GM23338 (cell line): ENCODE measurements at places on chromosomes 13 and 19. TPM values are rescaled to one million over a fixed set of nuclear protein-coding genes. Genes with fewer than 3 reads are reported as not detected.

- H3K36me3 ChIP-seq: no peaks in the 10 kb centered on the region; the same call in 1 of the 2 replicates
- H3K4me3 ChIP-seq: no peak overlapping the region
- H3K4me1 ChIP-seq: peaks cover 6% of the 10 kb centered on the region; the same call in 1 of the 2 replicates
- DNase-seq: no peak
- H3K27me3 ChIP-seq: no peaks in the 10 kb centered on the region
Observed at GRCh38 chr13:78129359-78129758, 210.7 kb upstream of the EDNRB start.

- H3K4me3 ChIP-seq: peak within 1 kb of the TSS; percentile 79
- no peaks in the 10 kb centered on the region for H3K36me3 ChIP-seq
- peaks cover 36% of the 10 kb centered on the region for H3K4me1 ChIP-seq
- peak within 1 kb of the TSS; percentile 95 for H3K27ac ChIP-seq
Observed at GRCh38 chr19:45814851-45815480, at the start of gene RSPH6A. Gene RSPH6A, minus strand, starts transcription at chr19:45815308. Its CDS starts 132 bp downstream, at chr19:45815176.

DNA sequence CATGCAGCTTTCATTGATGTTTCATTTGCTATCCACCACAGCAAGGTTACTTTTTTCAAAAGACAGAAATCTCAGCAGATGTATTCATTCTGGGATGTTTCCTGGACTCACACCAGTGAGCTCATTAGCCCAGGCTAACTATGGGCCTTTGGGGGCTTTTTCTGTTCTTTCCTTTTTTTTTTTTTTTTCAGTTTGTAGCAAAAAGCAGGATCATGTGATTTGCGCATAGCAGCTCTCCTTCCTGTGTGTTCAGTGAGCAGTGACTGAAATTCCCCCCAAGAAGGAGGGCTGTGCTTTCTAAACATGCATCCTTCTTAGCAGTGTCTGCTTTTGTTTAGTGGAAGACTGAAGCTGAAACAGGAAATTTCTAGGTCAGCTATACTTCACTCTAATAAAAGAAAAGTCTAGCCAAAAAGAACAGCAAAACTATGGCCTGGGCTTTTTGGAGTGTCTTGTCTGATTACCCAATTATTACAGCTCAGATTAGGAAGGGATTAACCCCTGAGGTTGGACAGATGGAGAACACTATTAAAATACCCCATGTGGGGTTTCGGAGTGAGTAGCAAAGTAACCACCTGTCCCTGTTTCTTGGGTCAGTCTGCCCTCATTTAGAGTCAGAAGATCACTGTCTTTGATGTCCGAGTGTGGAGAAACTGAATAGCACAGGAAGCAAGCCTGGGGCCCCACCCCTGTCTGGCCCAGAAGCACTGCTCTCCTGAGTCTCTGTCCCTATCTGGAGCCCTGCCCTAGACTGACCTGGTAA, 8.9 kb upstream of the AMER2 start:
- no peak overlapping the region for H3K27ac ChIP-seq
- H3K27me3 ChIP-seq: no peaks in the 10 kb centered on the region
- DNase-seq: no peak
- no peak overlapping the region for H3K4me3 ChIP-seq

DNA sequence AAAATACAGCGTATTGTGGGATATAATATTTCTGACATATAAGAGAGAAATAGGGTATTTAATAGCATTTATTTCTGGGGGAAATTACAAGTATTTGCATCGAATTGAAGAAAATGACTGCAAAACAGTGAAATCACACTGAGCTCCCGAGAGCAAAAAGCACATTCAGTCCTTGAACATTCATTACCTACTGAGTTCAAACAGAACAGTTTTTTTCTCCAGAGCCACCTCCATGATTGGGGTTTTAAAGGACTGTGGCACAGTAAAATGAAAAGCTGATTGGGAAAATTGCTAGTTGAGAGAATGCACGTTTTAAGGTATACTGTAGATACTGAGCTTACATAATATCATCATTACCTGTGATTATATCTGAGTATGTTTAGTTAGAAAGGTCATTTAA, 58.0 kb upstream of the TRPC4 start:
- no peaks in the 10 kb centered on the region for H3K36me3 ChIP-seq
- no peak for DNase-seq
- H3K27me3 ChIP-seq: no peaks in the 10 kb centered on the region
- no peaks in the 10 kb centered on the region for H3K4me1 ChIP-seq
- H3K27ac ChIP-seq: no peak overlapping the region

DNA sequence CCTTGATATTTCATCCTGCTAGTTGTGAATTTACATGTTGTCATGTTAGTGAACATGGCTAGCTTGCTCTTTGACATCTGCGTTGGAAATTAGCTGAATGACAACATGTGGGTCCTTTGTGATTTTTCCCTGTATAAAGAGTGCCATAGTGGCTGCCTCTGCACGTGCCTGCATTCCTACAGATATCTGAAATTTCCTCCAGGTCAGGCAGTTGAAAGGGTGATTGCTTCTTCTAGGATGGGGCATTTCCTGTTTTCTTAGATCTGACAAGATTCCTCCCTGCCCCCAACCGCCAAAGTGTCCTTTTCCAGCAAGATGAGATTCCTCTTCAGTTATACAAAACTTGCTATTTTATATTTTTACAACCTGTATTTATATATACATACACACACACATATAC, 8.8 kb downstream of the ZNF525 start:
- H3K27ac ChIP-seq: peak overlapping the region; percentile 97
- DNase-seq: peak; percentile 70
- peaks cover 42% of the 10 kb centered on the region for H3K4me1 ChIP-seq
- H3K36me3 ChIP-seq: peaks cover 33% of the 10 kb centered on the region

- no peak for DNase-seq
- peaks cover 16% of the 10 kb centered on the region for H3K4me1 ChIP-seq
- no peak overlapping the region for H3K27ac ChIP-seq
- no peaks in the 10 kb centered on the region for H3K36me3 ChIP-seq
Observed at GRCh38 chr19:55457683-55458457, 3.6 kb downstream of the ISOC2 start.

- H3K4me3 ChIP-seq: peak overlapping the region; percentile 65
- peaks cover 7% of the 10 kb centered on the region for H3K4me1 ChIP-seq
- no peaks in the 10 kb centered on the region for H3K36me3 ChIP-seq
Observed at GRCh38 chr13:27953676-27954405, 15.3 kb downstream of the CDX2 start.

DNA sequence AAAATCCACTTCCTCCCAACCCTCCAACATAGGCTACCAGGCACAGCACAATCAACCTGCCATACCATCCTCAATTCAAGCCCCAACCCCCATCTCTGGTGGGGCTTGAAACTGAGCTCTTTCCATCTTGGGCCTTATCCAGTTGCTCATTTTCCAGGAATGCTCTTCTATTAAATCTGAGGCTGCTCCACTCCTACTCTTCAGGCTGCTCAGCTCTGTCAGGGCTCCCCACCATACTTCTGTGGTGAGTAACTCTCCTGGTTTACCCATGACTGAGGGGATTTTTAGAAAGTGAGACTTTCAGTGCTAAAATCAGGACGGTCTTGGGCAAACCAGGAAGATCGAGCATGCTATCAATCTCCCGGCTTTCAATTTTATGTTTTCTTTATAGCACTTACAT, 512.8 kb downstream of the LMO7 start:
- DNase-seq: no peak
- no peaks in the 10 kb centered on the region for H3K36me3 ChIP-seq
- no peaks in the 10 kb centered on the region for H3K4me1 ChIP-seq

- no peaks in the 10 kb centered on the region for H3K36me3 ChIP-seq
- H3K27ac ChIP-seq: no peak overlapping the region
- H3K4me3 ChIP-seq: no peak overlapping the region
- H3K27me3 ChIP-seq: no peaks in the 10 kb centered on the region
- peaks cover 5% of the 10 kb centered on the region; the same call in 1 of the 2 replicates for H3K4me1 ChIP-seq
Observed at GRCh38 chr19:6062961-6063575, 47.2 kb downstream of the RFX2 start.

- no peak overlapping the region for H3K4me3 ChIP-seq
- H3K27ac ChIP-seq: no peak overlapping the region
- H3K36me3 ChIP-seq: no peaks in the 10 kb centered on the region
- peaks cover 20% of the 10 kb centered on the region for H3K4me1 ChIP-seq
Observed at GRCh38 chr13:66508153-66508909, 721.8 kb downstream of the PCDH9 start.

DNA sequence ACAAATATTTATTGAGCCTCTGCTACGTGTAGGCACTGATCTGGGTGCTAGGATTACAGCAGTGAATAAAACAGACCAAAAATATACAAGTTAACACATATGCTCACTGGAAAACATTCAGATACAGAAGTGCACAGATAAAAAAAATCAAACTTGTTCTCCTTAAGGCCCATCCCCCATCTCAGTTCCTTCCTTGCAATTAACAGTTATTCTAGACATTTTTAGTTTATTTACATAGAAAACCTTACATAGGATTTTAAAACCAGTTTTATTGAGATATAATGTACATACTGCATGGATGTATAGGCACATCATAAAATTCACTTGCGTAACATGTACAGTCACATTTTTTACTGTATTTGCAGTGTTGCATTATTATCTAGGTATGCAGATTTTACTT, 36.5 kb upstream of the HMGB1 start:
- no peak overlapping the region for H3K4me3 ChIP-seq
- DNase-seq: no peak
- no peaks in the 10 kb centered on the region for H3K36me3 ChIP-seq
- H3K27me3 ChIP-seq: no peaks in the 10 kb centered on the region
- no peak overlapping the region for H3K27ac ChIP-seq

- H3K4me1 ChIP-seq: peaks cover 6% of the 10 kb centered on the region; the same call in 1 of the 2 replicates
- no peak overlapping the region for H3K4me3 ChIP-seq
- no peak for DNase-seq
- H3K27me3 ChIP-seq: no peaks in the 10 kb centered on the region
- no peak overlapping the region for H3K27ac ChIP-seq
- H3K36me3 ChIP-seq: no peaks in the 10 kb centered on the region
Observed at GRCh38 chr19:3670796-3671679, 29.2 kb downstream of the PIP5K1C start.

- peak; percentile 71 for DNase-seq
- H3K4me3 ChIP-seq: peak overlapping the region; percentile 52
- peaks cover 10% of the 10 kb centered on the region for H3K27me3 ChIP-seq
- H3K4me1 ChIP-seq: no peaks in the 10 kb centered on the region
Observed at GRCh38 chr19:23071147-23071511, 45.7 kb upstream of the ZNF730 start.

GRCh38 chr19:54023191-54023590, 31.8 kb downstream of the CACNG6 start:
- no peaks in the 10 kb centered on the region for H3K36me3 ChIP-seq
- H3K27me3 ChIP-seq: no peaks in the 10 kb centered on the region
- no peak overlapping the region for H3K27ac ChIP-seq
- peaks cover 7% of the 10 kb centered on the region; the same call in 1 of the 2 replicates for H3K4me1 ChIP-seq
- no peak for DNase-seq

- no peak overlapping the region for H3K27ac ChIP-seq
- DNase-seq: no peak
Observed at GRCh38 chr19:50563597-50563996, 4.6 kb downstream of the LRRC4B start.

- H3K4me3 ChIP-seq: no peak overlapping the region
- H3K4me1 ChIP-seq: no peaks in the 10 kb centered on the region
- no peak overlapping the region for H3K27ac ChIP-seq
- DNase-seq: no peak
Observed at GRCh38 chr13:33235564-33235963, 50.0 kb downstream of the STARD13 start.

GRCh38 chr19:5292453-5292821, 48.2 kb downstream of the PTPRS start:
- no peak for DNase-seq
- no peaks in the 10 kb centered on the region for H3K27me3 ChIP-seq
- no peak overlapping the region for H3K27ac ChIP-seq
- H3K4me3 ChIP-seq: peak overlapping the region; percentile 93
- no peaks in the 10 kb centered on the region for H3K36me3 ChIP-seq
- peaks cover 19% of the 10 kb centered on the region for H3K4me1 ChIP-seq

- 0 out of 2 replicates have a peak, but pooled peaks cover 3% of the 10 kb centered on the region for H3K36me3 ChIP-seq
- H3K27me3 ChIP-seq: no peaks in the 10 kb centered on the region
- H3K27ac ChIP-seq: no peak overlapping the region
- DNase-seq: no peak
- H3K4me1 ChIP-seq: peaks cover 9% of the 10 kb centered on the region
Observed at GRCh38 chr13:99314640-99315176, 7.5 kb upstream of the GPR183 start.

DNA sequence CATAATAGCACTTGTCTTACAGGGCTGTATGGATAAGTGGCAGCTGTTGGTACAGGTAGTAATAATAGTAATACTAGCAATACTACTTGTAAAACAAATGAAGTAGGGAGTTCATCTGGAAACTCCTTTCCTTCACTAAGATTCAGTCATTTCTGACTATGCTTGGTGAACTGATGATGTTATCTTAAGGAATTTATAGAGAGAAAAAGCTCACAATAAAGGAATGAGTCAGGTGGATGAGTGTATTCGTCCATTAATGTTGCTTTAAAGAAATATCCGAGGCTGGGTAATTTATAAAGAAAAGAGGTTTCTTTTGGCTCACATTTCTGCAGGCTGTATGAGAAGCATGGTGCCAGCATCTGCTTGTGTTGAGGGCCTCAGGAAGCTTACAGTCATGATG, 477.3 kb downstream of the KLF12 start:
- no peak overlapping the region for H3K4me3 ChIP-seq
- H3K27me3 ChIP-seq: no peaks in the 10 kb centered on the region
- no peaks in the 10 kb centered on the region for H3K4me1 ChIP-seq
- no peak for DNase-seq
- H3K27ac ChIP-seq: no peak overlapping the region
- H3K36me3 ChIP-seq: no peaks in the 10 kb centered on the region

- H3K4me3 ChIP-seq: no peak overlapping the region
- peaks cover 46% of the 10 kb centered on the region for H3K4me1 ChIP-seq
- no peaks in the 10 kb centered on the region for H3K27me3 ChIP-seq
- no peaks in the 10 kb centered on the region for H3K36me3 ChIP-seq
Observed at GRCh38 chr13:99662678-99663077, 161.4 kb downstream of the TM9SF2 start.

- peaks cover 5% of the 10 kb centered on the region; the same call in 1 of the 2 replicates for H3K4me1 ChIP-seq
- H3K27ac ChIP-seq: no peak overlapping the region
- H3K36me3 ChIP-seq: no peaks in the 10 kb centered on the region
- peak; percentile 45 for DNase-seq
- no peak overlapping the region for H3K4me3 ChIP-seq
Observed at GRCh38 chr13:33611121-33611805, 206.7 kb upstream of the RFC3 start.

DNA sequence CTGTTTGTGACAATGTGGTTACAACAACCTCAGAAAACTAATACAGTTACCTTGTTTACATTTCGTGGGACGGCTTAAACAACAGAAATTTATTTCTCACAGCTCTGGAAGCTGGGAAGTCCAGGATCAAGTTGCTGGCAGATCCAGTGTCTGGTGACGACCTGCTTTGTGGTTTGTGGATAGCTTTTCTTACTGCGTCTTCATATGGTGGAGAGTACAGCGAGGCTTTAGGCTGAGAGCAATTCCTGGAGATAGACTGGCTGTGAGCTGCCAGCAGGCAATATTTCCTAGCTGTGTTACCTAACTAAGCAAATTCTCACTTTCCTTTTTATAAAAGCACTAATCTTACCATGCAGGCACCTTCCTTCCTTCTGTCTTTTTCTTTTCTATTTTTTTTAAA, 1203.5 kb upstream of the PRR20A start:
- no peaks in the 10 kb centered on the region for H3K36me3 ChIP-seq
- H3K4me1 ChIP-seq: peaks cover 13% of the 10 kb centered on the region; the same call in 1 of the 2 replicates
- no peak overlapping the region for H3K4me3 ChIP-seq
- H3K27ac ChIP-seq: no peak overlapping the region
- no peak for DNase-seq
- no peaks in the 10 kb centered on the region for H3K27me3 ChIP-seq

CLDN10 gene
- total RNA-seq: 34.7 and 35.7 TPM in 2 replicates

ZNF560 gene
- total RNA-seq: 0.14 and 0.31 TPM in 2 replicates

CBARP gene
- total RNA-seq: 10.8 and 14.1 TPM in 2 replicates

SRRM5 gene
- total RNA-seq: not detected in 2 replicates

CYP2A7 gene
- total RNA-seq: 4.8 TPM in 1 of 2 replicates, not detected in the other

EDNRB gene
- 28.9 and 29.2 TPM in 2 replicates for total RNA-seq

TTYH1 gene
- total RNA-seq: 31.8 and 40.8 TPM in 2 replicates

CEACAM4 gene
- not detected in 2 replicates for total RNA-seq

ATP1A3 gene
- 33.1 and 37.3 TPM in 2 replicates for total RNA-seq

NECTIN2 gene
- total RNA-seq: 230 and 235 TPM in 2 replicates

NLRP12 gene
- 7.5 and 8.4 TPM in 2 replicates for total RNA-seq

KLK7 gene
- total RNA-seq: 0.19 and 1.4 TPM in 2 replicates

INTS6 gene
- 38.6 and 47.2 TPM in 2 replicates for total RNA-seq
